Stimulated activated CD4-positive, alpha-beta T cell treated with anti-CD3 and anti-CD28 coated beads, TNF-alpha, amount 100 ng/mL, for 4 hours (primary cell): ENCODE measurements at places on chromosomes 16 and 17.

DNA sequence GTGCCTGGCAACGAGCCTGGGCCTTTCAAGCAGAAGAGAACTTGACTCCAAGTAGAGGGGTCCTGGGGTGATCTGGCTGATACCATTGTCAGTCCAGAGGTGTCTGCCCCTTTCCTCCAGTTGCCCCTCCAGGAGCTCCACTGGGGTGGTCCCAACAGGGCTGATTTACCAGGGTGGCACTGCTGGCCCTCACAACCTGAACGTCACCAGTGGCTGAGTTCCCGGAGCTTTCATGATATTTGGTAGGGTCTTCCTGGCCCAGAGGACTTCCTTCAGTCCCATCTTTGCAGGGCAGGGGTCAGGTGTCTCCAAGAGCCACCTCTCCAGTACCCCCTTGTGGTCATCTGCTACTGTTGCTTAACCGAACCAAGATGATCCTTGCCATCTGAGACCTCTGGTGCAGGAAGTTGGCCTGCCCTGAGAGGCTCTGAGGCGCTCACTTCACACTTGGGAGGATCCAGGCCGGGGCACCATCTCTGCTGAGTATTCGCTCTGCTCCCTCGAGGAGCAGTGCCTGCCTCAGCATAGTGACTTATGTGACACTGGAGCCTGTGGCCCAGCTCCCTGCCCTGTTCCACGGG, 3.5 kb downstream of the LIMD2 start:
- no peak for DNase-seq

GRCh38 chr16:71367241-71367976, 8.9 kb downstream of the CALB2 start:
- no peak for DNase-seq

DNA sequence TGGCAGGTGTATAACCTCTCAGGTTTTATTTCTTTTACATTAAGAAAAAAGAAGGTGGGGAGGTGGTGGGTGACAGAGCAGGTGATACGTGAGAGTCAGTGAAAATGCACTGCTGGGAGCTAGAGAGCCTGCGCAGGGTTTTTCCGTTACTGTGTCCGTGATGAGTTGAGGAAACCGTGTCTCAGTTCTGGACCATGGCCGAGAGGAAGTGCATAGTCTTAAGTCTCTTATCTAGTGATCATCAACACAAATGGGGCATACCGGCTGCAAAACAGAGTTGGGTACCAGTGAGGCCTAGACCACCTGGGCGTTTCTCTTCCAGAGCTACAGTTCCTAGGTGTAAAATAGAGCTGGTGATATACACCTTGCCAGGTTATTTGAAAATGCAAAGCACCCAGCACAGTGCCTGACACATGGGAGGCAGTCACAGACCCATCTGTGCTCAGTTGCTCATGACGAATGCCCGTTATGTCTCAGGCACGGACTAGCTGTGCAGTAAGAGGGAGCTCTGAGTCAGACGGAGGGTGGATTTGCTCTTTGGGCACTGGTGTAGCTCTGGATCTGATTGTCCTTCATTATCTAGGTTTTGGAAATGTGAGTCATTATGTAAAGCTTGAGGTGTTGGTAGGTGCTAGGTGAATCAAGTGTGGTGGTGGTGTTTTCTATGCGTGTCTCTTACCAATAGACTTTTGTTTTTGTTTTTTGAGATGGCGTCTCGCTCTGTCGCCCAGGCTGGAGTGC, 60.9 kb downstream of the RPTOR start:
- DNase-seq, result no peak

DNA sequence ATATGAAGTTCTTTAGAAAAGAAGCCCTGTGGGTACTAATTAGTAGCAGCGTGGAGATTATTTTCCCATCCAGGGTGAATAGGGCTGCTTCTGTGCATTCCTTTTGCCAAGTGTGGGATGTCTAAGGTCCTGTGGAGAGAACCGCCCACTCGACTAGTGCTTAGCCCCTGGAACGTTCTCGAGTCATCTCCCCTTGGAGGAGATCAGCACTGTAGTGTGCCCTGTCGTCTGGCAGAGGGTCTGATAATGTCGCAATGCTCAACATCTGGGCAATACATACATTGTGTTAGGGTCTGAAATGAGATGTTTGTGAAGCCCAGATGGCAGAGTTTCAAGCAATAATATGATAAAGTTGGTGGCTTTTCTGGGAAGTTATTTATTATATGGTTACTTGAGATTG, 64.8 kb downstream of the SPECC1 start:
- no peak for DNase-seq

DNA sequence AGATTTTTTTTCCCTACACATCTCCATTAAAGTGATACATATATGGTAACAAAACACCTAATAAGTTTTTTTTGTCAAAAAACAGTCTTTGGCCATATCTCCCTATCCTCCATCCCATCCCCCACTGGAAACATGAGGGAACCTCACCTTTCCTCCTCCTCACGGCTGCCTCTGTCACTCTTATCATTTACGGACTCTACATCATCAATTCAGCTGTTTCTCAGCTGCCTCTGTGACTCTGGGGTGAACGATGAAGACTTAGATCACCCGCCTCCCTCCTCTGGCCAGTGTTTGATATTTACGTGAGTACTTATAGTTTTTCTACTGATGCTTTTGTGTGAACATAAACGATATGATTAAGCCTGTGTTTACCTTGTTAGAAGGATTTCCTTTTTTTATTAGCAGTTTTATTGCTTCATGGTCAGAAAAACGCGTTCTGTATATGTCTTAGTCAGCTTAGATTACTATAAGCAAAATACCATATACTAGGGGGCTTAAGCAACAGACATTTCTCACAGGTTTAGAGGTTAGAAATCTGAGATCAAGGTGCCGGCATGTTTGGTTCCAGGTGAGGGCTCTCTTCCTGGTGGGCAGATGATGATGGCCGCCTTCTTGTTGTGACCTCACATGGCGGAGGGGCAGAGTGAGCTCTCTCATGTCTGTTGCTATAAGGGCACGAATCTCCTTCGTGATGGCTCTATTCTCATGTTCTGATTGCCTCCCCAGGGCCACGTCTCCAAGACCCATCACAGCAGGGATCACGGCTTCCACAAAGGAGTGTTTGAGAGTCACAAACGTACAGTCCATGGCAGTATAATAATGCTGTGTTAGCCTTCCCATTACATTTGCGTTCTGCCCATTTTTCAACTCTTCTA, 32.1 kb downstream of the DNAH17 start:
- DNase-seq, result no peak

- no peak for DNase-seq
These were observed 33.7 kb upstream of the METTL16 start for GRCh38 chr17:2545393-2545792.

- DNase-seq, result no peak
These were observed 199.8 kb downstream of the CYB561 start for GRCh38 chr17:63246344-63246743.

GRCh38 chr17:50361561-50362480, 11.2 kb downstream of the MRPL27 start:
- DNase-seq, result peak; percentile 45

GRCh38 chr17:28256370-28256769, 62.6 kb upstream of the TMEM97 start:
- no peak for DNase-seq

GRCh38 chr16:89489898-89490438, 393 bp downstream of the ANKRD11 start:
- peak; percentile 23 for DNase-seq

GRCh38 chr17:46039592-46040186, 40.6 kb downstream of the STH start:
- no peak for DNase-seq

DNA sequence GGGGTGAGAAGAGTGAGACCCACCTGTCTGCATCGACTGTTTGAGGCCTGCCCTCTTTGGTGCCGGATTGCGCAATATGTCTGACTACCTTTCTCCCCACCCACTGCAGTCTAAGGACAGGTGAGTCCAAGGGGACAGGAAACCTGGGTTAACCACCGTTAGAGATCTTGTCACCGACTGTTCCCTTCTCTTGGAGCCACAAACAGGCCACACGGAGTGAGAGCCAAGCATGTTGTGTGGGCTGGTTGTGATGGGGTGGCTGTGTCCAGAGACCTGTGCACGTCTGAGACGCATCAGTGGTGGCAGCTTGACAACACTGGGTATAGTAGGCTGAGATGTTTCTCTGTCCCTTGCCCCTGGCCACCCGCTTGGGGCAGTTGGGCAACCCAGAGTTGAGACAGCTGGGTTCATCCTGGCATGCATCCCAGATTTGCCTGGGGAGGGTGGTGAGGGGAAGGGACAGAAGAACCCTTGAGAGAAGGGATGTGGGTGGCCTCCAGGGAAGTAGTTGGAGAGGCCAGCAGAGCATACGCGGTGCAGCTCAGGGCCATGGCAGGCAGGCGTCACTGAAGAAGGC, 21.4 kb downstream of the MPRIP start:
- DNase-seq, result no peak

GRCh38 chr16:27107185-27107592, 40.5 kb downstream of the C16orf82 start:
- DNase-seq, result no peak

DNA sequence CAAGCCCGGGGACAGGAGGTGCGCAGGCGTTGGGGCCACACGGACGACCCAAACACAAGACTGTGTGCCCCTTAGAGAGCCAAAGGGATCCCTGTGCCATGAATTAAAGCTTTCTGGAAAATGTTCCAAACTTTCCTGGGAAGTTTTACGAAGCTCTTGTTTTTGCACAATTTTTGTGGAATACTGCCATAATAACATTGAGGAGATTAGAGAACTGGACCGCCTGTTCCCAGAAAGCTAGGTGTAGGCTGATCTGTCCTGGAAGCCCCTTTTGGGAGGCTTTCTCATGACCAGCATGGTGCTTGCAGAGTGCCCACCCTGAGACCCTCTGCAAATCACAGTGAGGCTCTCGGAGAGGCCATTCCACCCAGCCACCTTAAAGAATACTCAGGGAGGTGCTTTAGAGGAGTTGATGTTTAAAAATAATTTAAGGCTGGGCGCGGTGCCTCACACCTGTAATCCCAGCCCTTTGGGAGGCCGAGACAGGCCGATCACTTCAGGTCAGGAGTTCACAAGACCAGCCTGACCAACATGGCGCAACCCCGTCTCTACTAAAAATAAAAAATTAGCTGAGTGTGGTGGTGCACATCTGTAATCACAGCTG, 1.1 kb downstream of the KDM8 start:
- DNase-seq, result no peak

GRCh38 chr17:74367206-74367605, at the start of gene GPR142:
Gene GPR142, plus strand, starts transcription at chr17:74367506. Its CDS starts 2,035 bp downstream, at chr17:74369541.
- DNase-seq, result no peak

- no peak for DNase-seq
These were observed 7.0 kb downstream of the YPEL2 start for GRCh38 chr17:59338498-59338897.
